Stimulated activated CD8-positive, alpha-beta memory T cell treated with anti-CD3 and anti-CD28 coated beads, Interleukin-15, amount 100 ng/mL, for 4 hours (primary cell): ENCODE measurements at places on chromosomes 1 and 21.

- no peak for DNase-seq
Measured at GRCh38 chr1:19043579-19044443, 87.3 kb upstream of the IFFO2 start.

DNA sequence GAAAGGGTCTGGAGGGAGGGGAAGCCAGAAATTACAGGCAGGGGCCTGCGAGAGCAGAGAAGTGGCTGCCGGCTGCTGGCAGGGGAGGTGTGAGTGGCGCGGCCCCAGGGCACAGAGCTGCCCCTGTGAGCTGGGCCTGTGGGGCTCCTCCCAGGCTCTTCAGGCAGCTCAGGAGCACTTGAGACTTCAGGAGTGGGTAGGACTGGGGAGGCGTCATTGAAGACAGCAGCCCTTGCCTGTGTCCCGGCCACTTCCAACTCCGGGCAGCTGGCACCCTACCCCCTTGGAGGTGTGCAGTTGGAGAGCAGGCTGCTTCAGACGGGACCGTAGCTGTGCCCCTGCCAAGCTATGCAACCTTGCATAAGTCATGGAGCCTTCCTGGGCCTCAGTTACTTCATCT is 87.5 kb upstream of the ACTL8 start:
- DNase-seq: no peak

GRCh38 chr1:176566004-176566975 is 103.3 kb downstream of the PAPPA2 start:
- no peak for DNase-seq

DNA sequence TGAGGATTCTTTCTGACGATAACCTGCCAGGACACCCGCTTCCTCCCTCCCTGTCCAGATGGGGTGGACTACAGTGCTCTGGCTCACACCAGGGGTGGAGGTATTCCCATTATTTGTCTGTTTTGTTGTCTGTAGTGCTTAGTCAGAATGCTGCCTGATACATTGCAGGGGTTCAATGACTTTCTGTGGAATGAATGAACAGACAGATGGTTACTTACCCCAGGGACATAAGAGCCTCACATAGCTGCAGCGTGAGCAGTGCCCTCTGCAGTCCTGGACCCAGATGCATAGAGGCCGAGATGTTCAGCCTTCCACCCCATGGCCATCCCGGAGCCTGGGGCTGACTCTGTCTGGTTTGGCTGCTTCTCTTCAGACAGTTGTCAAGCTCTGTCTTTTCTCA is 13.0 kb upstream of the F3 start:
- no peak for DNase-seq
